Cardiac fibroblast (primary cell): ENCODE measurements at places on chromosomes 12 and 14.

DNA sequence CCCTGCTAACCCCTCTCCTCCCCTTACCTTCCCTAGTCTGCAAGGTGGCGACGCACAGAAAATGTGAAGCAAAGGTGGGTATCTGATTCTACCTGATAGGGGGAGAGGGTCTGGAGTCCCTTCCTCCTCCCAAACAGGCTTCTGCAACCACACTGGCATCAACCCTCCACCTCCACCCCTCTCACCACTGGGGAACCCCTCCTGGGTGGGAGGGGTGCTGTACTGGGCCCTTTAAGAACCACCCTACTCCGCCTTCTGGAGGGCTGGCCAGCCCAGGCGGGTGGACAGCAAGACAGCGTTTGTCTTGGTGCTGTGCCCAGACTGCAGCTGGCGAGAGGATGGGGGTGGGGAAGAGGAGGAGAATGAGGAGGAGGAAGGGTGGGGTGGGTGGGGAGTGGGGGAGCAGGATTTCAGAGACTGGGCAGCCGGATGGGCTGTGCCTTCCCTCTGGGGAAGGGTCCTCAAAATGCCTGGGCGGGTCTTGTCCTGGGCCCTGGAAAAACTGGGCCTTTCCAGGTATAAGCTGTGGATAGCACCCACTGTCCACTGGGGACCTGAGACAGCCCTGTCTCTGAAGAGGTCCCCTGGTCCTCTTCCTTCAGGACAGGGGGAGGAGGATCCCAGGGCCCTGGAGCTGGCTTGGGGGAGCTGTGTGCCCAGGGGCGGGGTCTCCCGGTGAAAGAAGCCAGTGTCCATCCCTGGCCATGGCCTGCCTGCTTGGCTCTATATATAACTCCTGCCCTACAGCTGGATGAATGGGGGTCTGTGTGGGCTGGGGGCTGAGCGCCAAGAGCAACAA lies 2.8 kb downstream of the TNS2 start:
- DNase-seq: peak; percentile 93

- DNase-seq: no peak
Observed at GRCh38 chr14:66037361-66037760, 448.8 kb upstream of the CCDC196 start.

GRCh38 chr14:78982551-78982950 lies 812.4 kb downstream of the NRXN3 start:
- peak; percentile 50 for DNase-seq

DNA sequence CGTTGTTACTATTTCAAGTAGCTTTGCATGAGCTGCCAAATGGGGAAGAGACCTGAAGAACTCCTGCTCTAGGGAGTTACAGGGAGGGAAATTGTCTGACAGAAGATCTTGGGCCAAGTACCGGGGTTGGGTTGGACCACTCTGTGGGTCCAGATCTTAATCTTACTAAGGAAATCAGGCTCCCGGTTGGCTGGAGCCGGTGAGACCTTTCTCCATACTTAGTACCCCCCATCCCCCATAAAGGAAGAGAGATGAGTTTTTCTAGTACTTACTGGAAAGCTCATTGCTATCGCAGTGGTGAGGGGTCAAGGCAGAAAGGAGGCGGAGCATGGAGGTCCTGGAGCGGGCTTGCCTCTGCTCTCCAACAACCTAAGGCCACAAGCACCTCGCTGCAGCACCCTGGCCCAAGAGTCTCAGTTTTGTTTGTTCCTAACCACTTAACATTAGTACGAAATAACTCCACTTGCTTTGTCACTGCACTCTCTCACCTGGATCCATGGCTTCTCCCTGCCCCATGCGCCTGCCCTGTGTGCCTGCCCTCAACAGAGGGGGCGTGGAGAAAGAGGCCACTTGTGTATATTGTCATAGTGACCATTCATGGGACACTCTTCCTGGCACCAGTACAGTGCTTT lies 6.8 kb upstream of the UNC119B start:
- DNase-seq: no peak

GRCh38 chr12:52216807-52217206 lies 16.2 kb upstream of the KRT7 start:
- no peak for DNase-seq

GRCh38 chr14:54105406-54105805 lies 148.8 kb upstream of the BMP4 start:
- no peak for DNase-seq

GRCh38 chr12:120646044-120646443 lies 5.6 kb downstream of the CABP1 start:
- no peak for DNase-seq

- DNase-seq: no peak
Observed at GRCh38 chr12:22474970-22475720, 69.2 kb downstream of the C2CD5 start.

GRCh38 chr14:64755781-64756221 lies 51.6 kb downstream of the PLEKHG3 start:
- DNase-seq: peak; percentile 58

- DNase-seq: no peak
Observed at GRCh38 chr12:8087666-8088065, 5.6 kb downstream of the NECAP1 start.

DNA sequence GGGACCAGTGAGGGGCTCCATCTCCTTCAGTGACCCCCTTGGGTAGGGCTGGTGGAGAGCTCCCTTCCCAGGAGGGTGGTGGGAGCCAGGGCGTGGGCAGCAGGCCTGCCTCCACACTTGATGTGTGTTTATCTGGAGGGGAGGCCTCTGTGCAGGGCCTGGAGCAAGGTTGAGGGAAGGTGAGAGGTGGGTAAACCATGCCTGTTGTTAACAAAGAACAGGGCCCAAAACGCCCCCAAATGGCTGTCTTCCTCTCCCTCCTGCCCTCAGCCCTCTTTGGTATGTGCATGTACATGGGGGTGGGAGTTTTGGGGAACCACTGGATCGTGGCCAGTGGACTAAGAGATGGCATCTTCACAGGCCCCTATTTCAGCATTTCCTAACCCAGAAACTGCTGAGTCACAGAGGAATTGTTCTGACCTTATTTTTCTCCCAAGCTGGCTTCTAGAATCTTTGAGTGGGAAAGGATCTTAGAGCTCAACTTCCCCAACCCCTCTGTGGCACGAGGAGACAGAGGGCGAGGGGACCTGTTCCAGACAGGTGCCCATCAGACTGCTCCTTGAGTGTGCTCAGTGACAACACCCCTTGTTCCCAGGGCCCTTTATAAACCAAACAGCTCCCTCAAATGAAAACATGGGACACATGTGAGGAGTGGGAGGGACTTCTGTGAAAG lies 3.6 kb downstream of the SLC48A1 start:
- DNase-seq: peak; percentile 67

GRCh38 chr12:41380878-41381277 lies 192.8 kb downstream of the PDZRN4 start:
- no peak for DNase-seq

DNA sequence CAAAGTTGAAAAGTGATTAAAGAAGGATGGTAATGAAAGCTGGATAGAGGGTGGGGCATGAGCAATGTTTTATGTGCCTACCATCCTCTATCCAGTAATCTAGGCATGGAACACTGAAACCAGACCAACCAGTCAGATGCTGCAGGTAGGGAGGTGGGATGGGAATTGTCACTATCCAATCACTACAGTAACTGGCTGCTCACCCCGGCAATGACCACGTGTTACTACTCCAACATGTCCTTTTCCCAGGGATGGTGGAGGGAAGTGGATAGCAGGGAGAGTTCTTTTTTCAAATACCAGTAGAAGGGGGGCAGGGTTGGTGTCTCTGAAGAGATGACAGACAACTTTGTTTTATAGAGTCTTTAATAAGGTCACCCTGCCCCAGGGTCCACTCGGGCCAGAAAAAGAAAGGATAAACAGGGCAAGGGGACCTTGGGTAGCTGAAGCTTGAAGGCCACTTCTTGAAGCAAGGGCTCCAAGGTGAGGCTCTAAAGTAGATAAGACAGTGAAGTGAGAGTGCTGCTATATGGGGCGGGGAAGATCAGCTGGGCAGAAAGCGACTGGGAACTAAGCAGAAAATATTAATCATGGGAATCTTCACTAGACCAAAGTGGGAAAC lies 14.7 kb upstream of the CDH24 start:
- DNase-seq: no peak

GRCh38 chr12:53530920-53531319 lies 23.6 kb upstream of the NPFF start:
- peak; percentile 61 for DNase-seq

DNA sequence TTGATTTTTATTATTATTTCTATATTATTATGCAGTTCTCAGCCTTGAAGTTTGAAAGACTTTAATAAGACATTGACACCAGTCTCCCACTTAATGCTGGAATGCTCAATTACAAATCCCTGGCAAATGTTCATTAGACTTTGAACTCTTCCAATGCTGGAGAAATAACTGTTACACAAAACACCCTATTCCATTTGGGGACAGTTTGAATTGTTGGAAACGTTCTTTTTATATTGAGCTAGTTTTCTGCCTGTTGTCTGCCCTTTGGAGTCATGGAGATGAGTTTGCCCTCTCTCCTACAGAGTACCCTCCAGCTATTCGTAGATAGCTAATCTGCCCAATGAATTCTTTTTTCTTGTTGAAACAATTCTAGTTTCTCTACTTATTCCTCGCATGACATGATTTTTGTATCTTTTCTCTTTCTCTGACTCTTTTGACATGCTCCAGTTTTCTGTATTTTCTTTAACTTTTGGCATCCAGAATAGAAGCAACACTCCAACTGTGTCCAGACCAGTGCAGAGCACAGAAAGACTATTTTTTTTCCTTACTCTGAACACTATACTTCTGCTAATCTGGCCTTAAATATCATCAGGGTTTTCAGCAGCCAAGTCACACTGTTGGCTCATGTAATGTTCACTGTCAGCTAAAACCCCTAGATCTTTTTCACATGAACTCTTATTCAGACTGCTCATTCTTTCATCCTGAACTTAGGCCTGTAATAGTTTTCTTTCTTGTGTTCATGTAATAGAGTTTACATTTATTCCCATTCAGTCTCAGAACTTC lies 379.3 kb downstream of the RAD51B start:
- DNase-seq: no peak
